Airway epithelial cell (primary cell): ENCODE measurements at places on chromosomes 16 and 17. TPM values are rescaled to one million over a fixed set of nuclear protein-coding genes. Genes with fewer than 3 reads are reported as not detected.

CCDC137 gene
- 23.0 and 27.5 TPM in 2 replicates for total RNA-seq

WFDC1 gene
- 0.09 and 0.14 TPM in 2 replicates for total RNA-seq

RANBP10 gene
- total RNA-seq: 4.1 and 5.0 TPM in 2 replicates

MPV17L gene
- total RNA-seq: 0.35 and 0.60 TPM in 2 replicates

CD79B gene
- not detected in 2 replicates for total RNA-seq

EPN3 gene
- total RNA-seq: 30.8 and 61.9 TPM in 2 replicates

ARSG gene
- 0.70 and 0.92 TPM in 2 replicates for total RNA-seq

SLC12A3 gene
- not detected in 2 replicates for total RNA-seq

SALL1 gene
- total RNA-seq: 0.09 TPM in 1 of 2 replicates, not detected in the other

GSDMA gene
- 0.56 and 0.70 TPM in 2 replicates for total RNA-seq

TMED6 gene
- total RNA-seq: not detected in 2 replicates

MILR1 gene
- total RNA-seq: 0.28 and 4.3 TPM in 2 replicates

ALOX15B gene
- total RNA-seq: 50.2 and 69.3 TPM in 2 replicates
